ENCODE measurements at places on chromosomes 16 and 17.

DNA sequence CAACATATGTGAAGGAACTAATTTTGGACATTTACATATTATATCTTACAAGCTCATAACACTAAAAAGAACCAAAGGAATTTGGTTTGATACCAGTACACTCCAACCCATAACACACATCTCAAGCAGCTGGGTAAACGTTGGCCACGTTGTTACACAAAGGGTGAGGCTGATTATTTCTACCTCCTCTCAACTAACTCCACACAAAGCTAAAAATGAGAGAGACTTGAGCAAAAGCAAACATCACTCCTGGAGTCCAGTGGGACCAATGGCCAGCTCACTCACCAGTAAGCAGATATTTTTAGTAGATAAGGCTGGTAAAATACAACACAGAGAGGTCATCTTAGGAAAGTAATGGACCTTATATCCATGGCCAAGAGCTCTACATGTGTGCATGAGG is 207.6 kb downstream of the MRTFB start:
- no peaks in the 10 kb centered on the region for H3K36me3 ChIP-seq
- H3K4me3 ChIP-seq: no peak overlapping the region
- H3K4me1 ChIP-seq: no peaks in the 10 kb centered on the region
- H3K27ac ChIP-seq: no peak overlapping the region
- DNase-seq: no peak

DNA sequence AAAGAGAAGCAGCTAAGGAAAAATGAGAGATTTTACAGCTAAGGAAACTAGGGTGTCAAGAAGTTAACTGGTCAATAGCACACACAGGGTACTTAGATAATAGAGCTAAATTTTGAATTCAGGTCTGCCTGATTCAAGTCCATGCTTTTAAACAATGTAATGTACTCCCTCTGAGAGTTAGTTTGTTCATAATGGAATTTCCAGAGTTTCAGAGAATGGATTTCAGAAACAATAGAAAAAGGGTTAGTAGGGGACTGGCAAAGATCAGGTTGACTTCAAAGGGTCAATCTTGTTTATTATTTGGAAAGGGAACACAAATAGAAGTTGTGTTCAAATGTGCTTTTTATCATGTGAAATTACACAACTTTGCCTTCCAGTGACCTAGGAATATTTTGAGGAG is 17.9 kb downstream of the NSRP1 start:
- no peak for DNase-seq
- H3K27ac ChIP-seq: no peak overlapping the region
- peaks cover 44% of the 10 kb centered on the region for H3K36me3 ChIP-seq
- no peaks in the 10 kb centered on the region for H3K27me3 ChIP-seq
- peaks cover 21% of the 10 kb centered on the region for H3K4me1 ChIP-seq
- no peak overlapping the region for H3K4me3 ChIP-seq

DNA sequence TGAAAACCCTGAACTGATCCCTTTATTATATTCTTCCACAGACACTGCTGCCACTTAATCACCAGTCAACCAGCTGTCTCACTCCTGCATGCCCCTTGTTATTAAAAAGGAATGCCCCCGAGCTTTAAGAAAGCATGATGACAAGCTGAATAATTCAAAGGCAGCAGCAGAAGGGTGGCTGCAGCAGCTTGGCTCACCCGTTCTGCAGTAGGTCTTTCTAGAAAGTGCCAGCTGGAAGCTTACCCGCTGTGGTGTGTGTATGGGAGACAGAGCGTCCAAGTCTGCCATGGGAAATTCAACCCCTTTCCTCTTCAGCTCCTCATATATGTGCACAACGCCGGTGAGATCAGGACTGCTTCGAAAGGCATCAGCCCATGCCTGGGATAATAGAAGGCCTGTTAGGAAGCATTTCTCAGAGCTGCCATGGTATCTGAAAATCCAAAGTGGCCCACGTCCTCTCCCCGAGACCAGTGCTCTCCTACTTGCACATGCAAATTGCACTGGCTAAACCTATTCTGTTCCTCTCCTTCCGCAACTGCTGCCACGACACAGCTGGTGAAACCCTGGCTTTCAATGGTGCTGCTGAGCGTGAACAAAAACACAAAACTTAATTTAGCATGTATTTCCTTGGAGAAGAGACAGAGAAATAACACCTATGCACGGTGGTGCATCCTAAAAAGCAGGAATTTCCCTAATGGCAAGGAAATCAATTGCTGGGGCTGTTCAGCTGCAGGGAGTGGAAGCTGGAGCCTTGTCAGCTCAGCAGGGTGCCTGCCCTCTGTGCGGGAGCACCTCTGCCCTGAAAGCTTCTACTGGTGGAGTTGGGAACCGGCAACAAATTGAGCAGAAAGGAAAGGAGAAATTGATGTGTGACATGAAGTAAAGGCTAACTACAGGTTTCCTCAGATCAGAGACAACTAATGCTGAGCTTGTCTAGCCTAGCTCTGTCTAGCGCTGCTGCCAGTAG is 47.9 kb upstream of the SREBF1 start:
- no peak for DNase-seq
- no peak overlapping the region for H3K4me3 ChIP-seq
- peaks cover 10% of the 10 kb centered on the region for H3K36me3 ChIP-seq
- H3K27ac ChIP-seq: no peak overlapping the region
- no peaks in the 10 kb centered on the region for H3K27me3 ChIP-seq

DNA sequence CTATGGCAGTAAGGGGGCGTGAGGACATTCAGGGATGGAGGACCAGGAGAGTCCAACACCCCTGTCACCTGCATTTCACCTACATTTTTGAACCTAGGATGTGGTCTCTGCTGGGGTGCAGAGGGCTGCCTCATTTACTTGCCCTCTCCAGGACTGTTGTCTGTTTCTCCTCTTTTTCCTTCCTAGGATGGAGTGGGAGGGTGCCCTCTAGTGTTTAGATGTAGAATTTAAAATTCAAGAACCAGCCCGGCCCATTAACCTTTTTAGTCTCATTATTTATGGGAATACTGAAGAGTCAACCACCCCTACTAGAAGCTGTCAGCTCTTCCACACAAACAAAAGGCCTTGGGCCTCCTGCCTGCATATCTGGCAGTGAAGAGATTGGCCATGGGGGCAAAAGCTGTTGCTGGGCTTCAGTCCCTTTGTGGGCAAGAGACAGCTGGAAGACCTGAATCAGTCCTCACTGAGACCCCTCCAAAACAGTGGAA is 2.5 kb upstream of the STARD3 start:
- no peak overlapping the region for H3K27ac ChIP-seq

DNA sequence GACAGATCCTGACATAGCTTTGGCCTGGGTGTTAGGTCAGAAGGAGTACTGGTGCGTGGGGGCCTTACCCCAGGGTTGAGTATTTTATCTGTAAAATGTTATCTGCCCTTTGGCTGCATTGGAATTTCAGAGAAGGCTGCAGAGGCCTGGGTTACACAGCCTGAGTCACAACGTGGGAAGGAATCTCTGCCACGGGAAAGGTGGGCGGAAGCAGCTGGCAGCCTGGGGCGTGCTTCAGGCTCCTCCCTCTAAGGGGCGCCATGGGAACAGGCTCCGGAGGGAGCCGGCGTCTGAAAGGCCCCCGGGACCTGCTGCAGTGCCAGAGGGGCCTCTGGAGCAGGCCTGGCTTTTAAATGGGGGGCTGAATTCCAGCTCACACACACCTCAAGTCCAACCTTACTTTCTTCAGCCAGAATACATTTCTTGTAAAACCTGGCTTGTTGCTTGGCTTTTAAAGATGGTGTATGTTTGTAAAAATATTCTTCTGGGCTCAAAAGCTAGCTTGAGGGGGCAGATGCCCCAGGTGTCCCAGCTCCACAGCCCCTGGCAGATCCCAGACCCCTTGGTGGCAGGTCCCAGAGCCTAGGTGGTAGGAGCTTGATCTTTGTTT is 142.2 kb downstream of the RAB11FIP4 start:
- H3K27me3 ChIP-seq: no peaks in the 10 kb centered on the region
- H3K36me3 ChIP-seq: peaks cover 23% of the 10 kb centered on the region
- H3K4me1 ChIP-seq: peaks cover 5% of the 10 kb centered on the region

DNA sequence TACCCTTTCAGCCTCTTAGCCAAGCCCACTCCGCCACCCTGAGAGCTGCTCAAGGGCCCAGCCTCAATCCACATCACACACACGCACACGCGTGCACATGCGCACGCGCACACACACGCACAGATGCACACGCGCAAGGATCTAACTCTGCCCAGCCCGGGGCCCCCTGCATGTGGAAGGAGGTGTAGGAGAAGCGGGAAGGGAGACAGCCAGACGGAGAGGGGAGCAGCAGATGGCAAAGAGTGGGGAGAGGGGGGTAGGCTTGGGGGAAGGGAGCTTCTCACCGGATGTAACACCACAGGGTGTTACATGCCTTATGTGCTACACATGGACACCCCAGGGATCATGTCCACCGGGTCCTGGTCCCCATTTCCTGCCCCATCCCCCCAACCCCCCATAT is 15.3 kb downstream of the DLG4 start:
- peaks cover 22% of the 10 kb centered on the region for H3K4me1 ChIP-seq
- peaks cover 32% of the 10 kb centered on the region for H3K36me3 ChIP-seq

DNA sequence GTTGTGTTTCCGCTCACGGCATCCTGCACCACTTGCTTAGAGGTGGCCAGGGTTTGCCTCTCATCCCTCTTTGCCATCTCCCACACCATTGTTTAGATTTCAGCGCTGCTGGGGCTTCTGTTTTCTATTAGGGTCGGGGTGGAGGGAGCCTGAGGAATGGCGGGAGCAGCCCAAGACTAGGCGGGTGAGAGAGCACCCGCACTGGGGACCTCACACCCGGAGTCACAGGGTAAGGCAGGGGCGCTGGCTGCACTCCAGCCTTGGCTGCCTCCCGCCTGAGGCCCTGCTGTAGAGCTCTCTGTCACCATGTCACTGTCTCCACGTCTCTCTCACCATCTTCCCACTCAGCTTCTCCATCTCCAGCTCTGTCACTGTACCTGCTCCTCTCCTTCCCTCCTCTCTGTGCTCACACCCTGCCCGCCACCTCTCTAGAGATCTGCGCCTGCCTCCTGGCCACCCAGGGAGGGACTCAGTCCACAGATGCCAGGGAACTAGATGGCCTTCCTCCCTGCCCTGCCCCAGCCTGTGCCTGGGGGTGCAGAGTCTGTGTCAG is 32.8 kb upstream of the ABCC3 start:
- no peak for DNase-seq
- H3K36me3 ChIP-seq: peaks cover 2% of the 10 kb centered on the region
- no peak overlapping the region for H3K27ac ChIP-seq
- H3K27me3 ChIP-seq: peaks cover 35% of the 10 kb centered on the region
- H3K4me3 ChIP-seq: no peak overlapping the region

- DNase-seq: peak; percentile 70
- H3K36me3 ChIP-seq: peaks cover 11% of the 10 kb centered on the region
- peak overlapping the region; percentile 95 for H3K27ac ChIP-seq
- peak overlapping the region; percentile 98 for H3K4me3 ChIP-seq
Measured at GRCh38 chr17:32127158-32127897, 15.0 kb upstream of the RHOT1 start.

- no peak for DNase-seq
- peaks cover 3% of the 10 kb centered on the region for H3K4me1 ChIP-seq
- peaks cover 47% of the 10 kb centered on the region for H3K27me3 ChIP-seq
- no peaks in the 10 kb centered on the region for H3K36me3 ChIP-seq
- no peak overlapping the region for H3K4me3 ChIP-seq
Measured at GRCh38 chr16:54266363-54266955, 20.1 kb downstream of the IRX3 start.

DNA sequence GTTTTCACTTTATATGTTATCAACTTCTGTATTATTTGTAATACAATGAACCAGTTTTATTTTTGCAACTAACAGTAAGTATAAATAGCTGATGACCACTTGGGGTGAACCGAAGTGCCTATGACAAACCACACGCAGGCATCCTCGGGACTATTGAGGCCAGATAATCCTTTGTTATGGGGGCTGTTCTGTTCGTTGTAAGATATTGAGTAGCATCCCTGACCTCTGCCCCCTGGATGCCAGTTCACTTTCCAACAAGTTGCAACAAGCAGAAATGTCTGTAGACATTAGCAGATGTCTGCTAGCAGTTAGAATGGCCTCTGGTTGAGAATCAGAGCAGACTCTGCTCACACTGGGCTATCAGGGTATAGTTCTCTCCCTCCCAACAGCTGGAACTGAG is 277.0 kb downstream of the WWOX start:
- no peak overlapping the region for H3K27ac ChIP-seq
- no peaks in the 10 kb centered on the region for H3K27me3 ChIP-seq
- no peak overlapping the region for H3K4me3 ChIP-seq
- H3K4me1 ChIP-seq: no peaks in the 10 kb centered on the region
- no peak for DNase-seq

DNA sequence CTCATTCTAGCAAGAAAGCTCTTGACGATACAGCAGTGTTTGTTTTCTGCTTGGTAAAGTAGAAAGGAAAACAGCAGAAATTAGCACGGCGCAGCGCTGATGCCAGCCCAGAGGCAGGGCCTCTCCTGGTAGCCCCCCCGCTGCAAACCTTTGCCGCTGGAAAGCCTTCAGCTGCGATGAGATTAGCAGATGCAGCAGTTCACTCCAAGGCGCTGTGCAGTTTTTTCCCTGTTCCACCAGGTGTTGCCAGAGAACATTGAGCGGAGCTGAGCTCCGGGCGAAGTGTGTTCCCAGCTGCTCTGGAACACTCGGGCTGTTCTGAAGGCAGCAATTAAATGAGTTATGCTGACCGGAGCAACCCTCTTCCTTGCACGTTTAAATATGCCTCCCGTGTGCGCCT is 72.5 kb downstream of the RBFOX1 start:
- H3K36me3 ChIP-seq: no peaks in the 10 kb centered on the region
- no peak for DNase-seq
- no peak overlapping the region for H3K27ac ChIP-seq
- no peaks in the 10 kb centered on the region for H3K4me1 ChIP-seq

DNA sequence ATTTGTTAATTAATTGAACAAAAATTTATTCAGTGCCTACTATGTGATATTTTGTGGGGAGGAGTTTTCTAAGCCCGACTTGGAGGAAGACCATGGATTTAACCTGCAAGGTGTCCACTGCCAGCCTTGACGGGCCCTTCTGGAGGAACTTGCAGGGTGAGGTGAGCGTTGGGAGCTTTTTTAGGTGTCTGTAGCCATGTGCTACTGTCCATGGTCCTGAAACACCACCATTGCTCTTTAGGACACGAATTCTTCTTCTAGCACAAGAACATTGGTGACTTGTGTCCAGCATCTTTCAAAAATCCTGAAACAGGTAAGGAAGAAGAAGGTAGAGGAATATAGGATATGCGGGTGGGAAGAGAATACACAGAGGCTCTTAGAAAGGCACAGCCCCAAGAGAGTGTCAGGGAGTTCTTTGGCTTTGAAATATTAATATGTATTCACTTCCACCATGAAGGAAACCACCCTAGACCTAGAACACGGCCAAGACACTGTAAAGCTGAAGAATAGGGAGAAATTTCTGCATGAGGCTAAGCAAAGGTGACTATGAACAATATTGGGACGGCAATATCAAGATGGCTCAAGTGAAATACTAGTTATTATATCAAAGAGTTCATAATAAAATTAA is 27.9 kb upstream of the OR4D1 start:
- H3K4me3 ChIP-seq: no peak overlapping the region
- H3K4me1 ChIP-seq: peaks cover 6% of the 10 kb centered on the region
- peaks cover 10% of the 10 kb centered on the region for H3K36me3 ChIP-seq
- peak; percentile 51 for DNase-seq
- no peak overlapping the region for H3K27ac ChIP-seq
- H3K27me3 ChIP-seq: peaks cover 28% of the 10 kb centered on the region

- no peak overlapping the region for H3K4me3 ChIP-seq
- no peak overlapping the region for H3K27ac ChIP-seq
- DNase-seq: no peak
- no peaks in the 10 kb centered on the region for H3K4me1 ChIP-seq
- H3K27me3 ChIP-seq: no peaks in the 10 kb centered on the region
Measured at GRCh38 chr17:13393841-13394710, 207.7 kb downstream of the HS3ST3A1 start.
